Retinal pigment epithelial cell (primary cell): ENCODE measurements at places on chromosomes 5 and 9.

DNA sequence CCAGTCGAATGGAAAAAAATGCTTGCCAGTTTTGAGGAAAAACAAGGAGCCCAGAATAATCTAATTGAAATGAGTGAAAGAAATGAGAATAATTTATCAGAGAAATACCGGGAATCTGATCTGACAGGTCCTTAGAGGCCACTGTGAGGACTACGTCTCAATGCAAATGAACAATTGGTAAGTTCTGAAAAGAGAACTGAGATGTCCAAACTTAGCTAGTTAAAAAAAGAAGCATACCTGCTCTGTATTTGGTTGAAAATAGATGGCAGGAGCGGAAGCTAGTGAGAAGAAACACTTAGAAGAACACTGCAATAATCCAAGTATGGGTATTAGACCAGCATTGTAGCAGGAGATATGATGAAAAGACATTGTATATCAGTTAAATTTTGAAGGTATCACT is 161.2 kb downstream of the CDH9 start:
- DNase-seq = no peak

GRCh38 chr5:126680191-126680817 is 79.6 kb downstream of the PHAX start:
- DNase-seq = peak; percentile 23

GRCh38 chr9:21027295-21027694 is 4.1 kb downstream of the HACD4 start:
- DNase-seq = no peak

DNA sequence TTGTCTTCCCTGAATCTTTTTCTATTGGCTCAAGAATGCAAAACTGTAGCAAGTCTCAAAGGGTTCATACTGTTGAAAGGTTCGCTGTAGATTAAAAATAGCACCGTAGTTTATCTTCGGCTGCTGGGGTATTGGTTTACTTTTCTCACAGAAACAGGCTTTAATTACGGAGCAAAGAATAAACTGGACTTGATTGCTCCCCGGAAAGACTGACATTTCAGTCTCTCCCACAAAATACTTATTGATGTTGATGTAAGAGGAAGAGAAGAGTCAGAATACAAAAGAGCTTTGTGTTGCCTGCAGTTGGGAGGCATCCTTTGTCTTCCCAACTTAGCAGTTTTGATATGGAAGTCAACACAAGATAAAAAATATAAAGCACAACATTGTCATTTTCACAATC is 183.9 kb upstream of the DMAC1 start:
- DNase-seq = no peak

- no peak for DNase-seq
Measured at GRCh38 chr9:133168432-133168831, 4.7 kb upstream of the GBGT1 start.

GRCh38 chr5:74630453-74631066 is 10.0 kb downstream of the ENC1 start:
- peak; percentile 93 for DNase-seq

DNA sequence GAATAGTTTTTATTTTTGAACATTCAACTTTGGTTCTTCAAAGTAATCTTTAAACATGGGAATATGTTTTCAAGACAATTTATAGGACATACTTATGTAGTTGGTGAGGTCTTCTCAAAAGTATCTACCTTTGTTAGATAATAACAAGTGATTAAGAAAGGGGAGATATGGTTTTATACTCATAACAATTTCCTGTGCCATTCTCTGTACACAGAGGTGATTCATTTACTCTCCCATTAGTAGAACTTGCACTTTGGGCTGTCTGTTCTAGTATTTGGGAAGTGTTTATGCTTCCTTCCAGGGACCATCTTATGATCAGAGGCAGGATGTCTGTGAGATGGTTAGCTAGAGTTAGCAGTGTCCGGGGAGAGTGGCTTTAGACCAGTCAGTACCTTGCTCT is 15.2 kb downstream of the LSM11 start:
- no peak for DNase-seq

DNA sequence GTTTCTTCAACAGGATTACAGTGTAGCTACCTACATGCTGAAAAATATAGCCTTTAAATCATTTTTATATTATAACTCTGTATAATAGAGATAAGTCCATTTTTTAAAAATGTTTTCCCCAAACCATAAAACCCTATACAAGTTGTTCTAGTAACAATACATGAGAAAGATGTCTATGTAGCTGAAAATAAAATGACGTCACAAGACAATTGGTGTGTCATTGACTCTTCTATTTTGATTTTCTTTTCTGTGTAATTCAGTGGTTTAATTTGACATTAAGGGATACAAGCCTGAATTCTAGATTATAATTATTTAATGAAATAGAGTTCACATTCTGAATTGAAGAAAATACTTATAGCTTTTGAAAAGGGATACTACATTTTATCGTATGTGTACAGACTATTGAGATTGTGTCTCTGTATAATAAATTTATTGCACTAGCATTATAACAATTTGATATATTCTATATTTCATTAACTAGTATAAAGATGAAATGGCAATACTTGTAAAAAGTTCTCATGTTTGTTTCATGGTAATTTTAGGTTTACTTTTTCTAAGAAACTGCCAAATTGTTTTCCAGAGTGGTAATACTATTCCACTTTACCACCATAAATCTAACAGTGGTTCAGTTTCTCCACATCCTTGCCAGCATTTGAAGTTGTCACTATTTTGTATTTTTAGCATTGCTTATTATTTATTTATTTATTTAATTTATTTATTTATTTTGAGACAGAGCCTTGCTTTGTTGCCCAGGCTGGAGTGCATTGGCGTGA is 18.7 kb downstream of the ANXA1 start:
- no peak for DNase-seq

DNA sequence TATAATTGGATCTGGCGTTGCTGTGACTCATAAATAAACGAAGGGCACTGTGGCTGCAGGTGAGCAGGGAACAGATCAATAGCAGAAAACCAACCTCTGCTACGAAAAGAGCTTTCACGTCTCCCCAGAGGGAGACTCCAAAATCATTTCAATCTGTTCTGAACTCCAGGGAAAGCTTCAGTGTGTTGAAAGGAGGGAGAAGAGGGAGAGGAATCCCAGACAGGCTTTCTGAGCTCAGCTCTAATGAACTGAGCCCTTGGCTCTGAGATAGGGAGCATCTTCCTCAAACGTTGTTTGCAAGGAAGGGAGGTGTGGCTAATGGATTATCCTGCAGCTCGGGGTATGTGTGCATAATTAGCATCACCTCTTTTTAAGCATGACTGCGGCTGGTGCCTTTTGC is 288.0 kb upstream of the IRX4 start:
- DNase-seq = no peak

DNA sequence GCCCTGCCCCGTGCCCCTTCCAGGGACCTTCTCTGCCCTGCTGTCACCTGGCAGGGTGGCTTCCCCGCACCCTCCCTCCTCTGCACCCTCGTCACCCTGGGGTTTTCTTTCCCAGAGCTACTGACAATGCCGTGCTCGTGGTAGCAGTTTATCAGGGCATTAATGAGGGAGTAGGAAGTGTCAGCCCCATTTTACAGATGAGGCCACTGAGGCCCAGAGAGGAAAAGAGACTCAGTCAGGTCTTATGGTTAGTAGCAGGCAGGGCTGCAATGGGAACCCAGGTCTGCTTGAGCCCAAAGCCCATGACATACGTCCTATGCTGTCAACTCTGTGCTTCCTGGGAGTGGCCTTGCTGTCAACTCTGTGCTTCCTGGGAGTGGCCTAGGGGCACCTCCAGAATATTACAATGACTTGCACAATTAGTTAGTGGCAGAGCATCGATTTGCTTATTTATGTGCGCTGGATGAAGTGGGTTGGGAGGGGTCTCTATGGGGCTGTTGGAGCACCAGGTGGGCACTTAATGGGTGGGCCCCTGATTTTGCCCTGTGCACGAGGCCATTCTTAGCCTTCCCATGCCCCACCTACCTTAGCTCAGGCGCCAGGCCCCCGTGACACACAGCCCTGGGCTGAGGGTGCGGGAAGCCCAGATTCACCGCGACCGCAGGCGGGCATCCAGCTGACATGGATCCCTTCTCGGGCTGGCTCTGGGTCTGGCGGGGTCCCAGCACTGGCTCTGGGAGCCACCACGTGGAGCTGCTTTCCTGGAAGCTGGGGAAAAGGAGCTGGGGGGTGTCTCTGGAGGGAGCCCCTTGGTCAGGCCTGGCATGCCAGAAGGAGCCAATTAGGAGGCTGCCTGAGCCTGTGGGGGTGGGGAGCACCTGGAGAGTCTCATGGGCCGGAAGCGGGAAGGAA is 82.0 kb upstream of the ORM1 start:
- DNase-seq = no peak

- DNase-seq = no peak
Measured at GRCh38 chr5:135379046-135379654, 19.9 kb downstream of the MACROH2A1 start.

DNA sequence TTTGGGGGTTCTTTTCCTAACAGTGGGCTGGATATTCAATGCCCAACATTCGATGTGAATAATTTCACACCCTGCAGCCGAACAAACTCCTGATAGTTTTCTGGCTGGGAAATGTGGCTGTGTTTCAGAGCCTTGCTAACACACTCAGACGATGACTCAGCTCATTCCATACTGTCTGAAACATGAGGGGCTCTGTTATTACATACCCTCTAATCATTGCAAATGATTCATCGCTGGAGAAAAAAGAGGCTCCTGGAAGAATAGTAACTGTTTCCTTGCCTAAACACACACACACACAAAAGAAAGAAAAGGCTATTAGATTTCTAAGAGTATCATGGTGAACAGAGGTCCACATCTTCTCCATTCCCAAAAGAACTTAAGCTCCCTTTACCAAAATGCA is 75.8 kb downstream of the OXCT1 start:
- DNase-seq = peak; percentile 95

- DNase-seq = no peak
Measured at GRCh38 chr5:130032807-130033206, 128.5 kb downstream of the CHSY3 start.

- DNase-seq = no peak
Measured at GRCh38 chr9:2024888-2025782, 10.0 kb downstream of the SMARCA2 start.

DNA sequence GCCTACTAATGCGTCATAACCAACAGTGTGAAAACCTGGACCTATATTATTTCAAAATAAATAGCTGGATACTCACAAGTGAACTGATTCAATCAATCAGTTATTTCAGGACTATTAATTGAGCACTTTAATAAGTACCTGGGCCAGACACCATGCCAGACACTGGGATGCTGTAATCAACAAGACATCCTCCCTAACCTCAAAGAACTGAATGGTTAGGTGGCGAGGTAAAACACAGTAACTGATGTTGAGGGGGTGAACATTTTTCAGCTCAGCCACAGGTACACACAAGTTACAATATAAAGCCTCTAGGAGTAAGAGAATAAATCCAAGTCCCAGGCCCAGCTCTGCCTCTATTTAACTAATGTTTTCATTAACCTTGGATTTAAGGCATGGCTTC is 24.0 kb downstream of the CDH6 start:
- no peak for DNase-seq

- DNase-seq = no peak
Measured at GRCh38 chr9:84068872-84069271, 88.3 kb downstream of the RMI1 start.

DNA sequence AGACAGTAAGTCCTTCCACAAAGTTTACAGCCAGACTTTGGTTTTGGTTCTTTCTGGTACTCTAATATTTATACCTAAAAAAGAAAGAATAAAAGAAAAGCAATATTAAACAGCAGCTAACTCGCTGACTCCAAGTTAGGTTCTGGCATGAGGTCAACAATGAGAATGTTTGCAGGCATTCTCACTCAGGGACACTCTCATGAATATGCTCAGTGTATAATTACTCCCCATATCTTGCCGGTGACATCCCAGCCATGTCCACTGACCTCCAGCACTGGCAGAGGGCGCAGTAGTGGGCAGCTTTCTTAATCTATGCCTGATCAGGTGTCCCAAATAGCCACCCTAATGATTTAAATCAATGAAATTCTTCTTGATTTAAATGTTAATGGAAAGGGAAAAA is 151.5 kb downstream of the BNC2 start:
- no peak for DNase-seq

GRCh38 chr5:137611011-137611580 is 112.0 kb upstream of the SPOCK1 start:
- DNase-seq = no peak

GRCh38 chr5:150138551-150139265 is 16.9 kb downstream of the PDGFRB start:
- DNase-seq = no peak

DNA sequence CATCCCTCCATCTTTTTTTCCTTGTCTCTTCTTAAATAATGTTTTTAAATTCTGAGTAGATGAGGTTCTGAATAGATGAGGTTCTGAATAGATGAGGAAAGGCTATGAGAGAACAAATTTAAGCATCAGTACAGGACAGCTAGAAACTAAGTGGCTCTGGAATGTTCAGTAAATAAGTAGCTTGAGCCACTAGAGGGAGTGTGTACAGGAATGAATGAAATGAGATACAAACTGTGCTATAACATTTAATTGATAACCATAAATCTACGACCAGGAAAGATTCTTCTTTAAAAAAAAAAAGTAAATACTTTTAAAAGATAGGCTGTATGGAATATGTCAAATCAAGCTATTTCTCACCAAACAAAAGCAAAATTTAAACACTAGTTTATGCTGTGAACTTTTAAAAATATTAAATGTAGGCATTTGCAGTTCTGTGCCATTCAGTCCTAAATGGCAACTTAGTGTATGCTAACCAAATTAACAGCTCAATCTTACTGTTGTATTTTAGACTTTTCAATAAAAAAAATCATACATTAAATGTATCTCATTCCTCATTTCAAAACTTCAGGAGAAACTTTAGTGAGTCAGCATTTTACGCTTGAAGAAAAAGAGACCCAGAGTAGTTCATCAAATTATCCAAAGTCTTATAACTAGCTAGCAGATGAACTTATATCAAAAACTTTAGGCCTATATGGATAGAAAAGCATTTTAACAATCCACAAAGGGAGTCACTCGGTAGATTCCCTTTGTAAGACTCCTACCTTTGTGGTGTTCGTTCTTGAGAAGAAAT is 70.4 kb upstream of the SNX2 start:
- DNase-seq = peak; percentile 18

- DNase-seq = no peak
Measured at GRCh38 chr5:41877408-41877807, 7.2 kb upstream of the OXCT1 start.

GRCh38 chr5:164256351-164256750 is 750.9 kb downstream of the MAT2B start:
- no peak for DNase-seq

- DNase-seq = no peak
Measured at GRCh38 chr5:148104226-148104625, 40.4 kb downstream of the SPINK5 start.

GRCh38 chr9:86315078-86315477 is 32.7 kb upstream of the ISCA1 start:
- no peak for DNase-seq

DNA sequence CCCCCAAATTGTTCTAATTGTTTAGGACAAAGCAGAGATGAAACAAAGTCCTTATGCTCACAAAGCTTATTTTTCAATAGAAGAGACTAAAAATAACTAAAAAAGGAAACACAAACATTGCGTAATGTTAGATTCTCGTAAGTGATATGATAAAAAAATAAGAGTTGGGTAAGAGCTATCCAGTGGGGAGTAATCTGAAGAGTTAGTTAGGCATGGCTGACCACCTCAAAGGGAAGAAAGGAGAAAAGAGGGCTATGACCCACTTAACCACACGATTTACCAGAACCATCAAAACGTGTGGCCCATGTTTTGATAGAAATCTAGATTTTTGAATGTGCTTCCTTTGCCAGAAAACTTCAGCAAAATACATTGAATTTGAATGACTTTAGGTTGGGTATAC is 1296.8 kb upstream of the NUDT12 start:
- no peak for DNase-seq

- DNase-seq = no peak
Measured at GRCh38 chr5:72749362-72749997, 67.0 kb upstream of the TNPO1 start.
